ENCODE measurements at places on chromosomes 3 and 15.

DNA sequence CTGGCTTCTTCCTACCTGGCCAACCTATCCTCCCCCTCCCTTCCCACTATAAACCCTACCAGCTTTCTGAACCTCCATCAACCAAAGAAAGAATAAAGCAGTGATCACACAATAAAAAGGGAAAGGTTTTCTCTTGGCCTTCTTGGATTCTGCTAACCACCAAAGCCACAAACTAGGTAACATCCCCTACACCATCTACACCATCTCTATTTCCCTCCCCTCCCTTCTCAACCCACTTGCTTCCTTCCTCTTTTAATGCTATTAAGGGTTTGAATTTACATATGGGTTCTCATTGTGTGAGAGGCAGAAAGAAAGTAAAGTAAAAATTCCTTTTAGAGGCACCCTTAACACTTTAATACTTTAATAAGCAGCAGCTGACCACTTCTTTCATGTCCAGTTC, 25.8 kb upstream of the RSL24D1 start:
- H3K36me3 ChIP-seq, result peaks cover 21% of the 10 kb centered on the region
- H3K4me1 ChIP-seq, result peaks cover 43% of the 10 kb centered on the region
- H3K27ac ChIP-seq, result no peak overlapping the region
- no peaks in the 10 kb centered on the region for H3K27me3 ChIP-seq
- peak overlapping the region; percentile 26 for H3K4me3 ChIP-seq

- H3K27me3 ChIP-seq, result no peaks in the 10 kb centered on the region
- peaks cover 3% of the 10 kb centered on the region for H3K36me3 ChIP-seq
- no peak overlapping the region for H3K4me3 ChIP-seq
- no peak overlapping the region for H3K27ac ChIP-seq
- no peak for DNase-seq
Measured at GRCh38 chr15:80966431-80967197, 23.0 kb downstream of the MESD start.

DNA sequence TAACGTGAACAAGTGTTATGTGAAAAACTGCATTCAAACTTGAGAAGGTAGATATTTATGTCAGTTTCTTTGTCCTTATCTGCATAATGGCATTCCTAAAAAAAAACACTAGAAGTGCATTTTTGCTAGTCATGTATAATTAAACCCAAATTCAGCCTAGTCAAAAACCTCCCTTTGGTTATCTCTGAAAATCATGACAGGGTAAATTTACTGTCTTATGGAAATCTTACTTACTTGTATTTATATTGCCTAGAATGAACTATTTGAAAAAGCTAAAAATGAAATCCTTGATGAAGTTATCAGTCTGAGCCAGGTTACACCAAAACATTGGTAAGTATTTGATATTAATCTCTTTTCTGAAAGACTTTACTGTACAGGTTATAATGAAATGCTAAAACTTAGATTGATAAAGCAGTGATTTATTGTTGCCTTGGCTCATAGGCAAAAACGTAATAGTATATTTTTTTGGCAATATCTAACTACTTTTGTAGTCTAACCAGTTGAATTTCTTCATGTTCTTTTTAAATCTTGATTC, 55.6 kb downstream of the OPA1 start:
- no peak overlapping the region for H3K4me3 ChIP-seq
- peaks cover 24% of the 10 kb centered on the region for H3K36me3 ChIP-seq
- H3K27me3 ChIP-seq, result no peaks in the 10 kb centered on the region
- no peak for DNase-seq
- no peaks in the 10 kb centered on the region for H3K4me1 ChIP-seq

- no peaks in the 10 kb centered on the region for H3K27me3 ChIP-seq
- no peaks in the 10 kb centered on the region for H3K36me3 ChIP-seq
- no peak overlapping the region for H3K4me3 ChIP-seq
- H3K27ac ChIP-seq, result no peak overlapping the region
- peaks cover 58% of the 10 kb centered on the region for H3K4me1 ChIP-seq
- DNase-seq, result no peak
Measured at GRCh38 chr3:98550833-98551232, 19.1 kb downstream of the GPR15 start.

- no peak for DNase-seq
- no peak overlapping the region for H3K27ac ChIP-seq
- H3K4me1 ChIP-seq, result no peaks in the 10 kb centered on the region
- no peak overlapping the region for H3K4me3 ChIP-seq
Measured at GRCh38 chr3:178778589-178778988, 242.4 kb downstream of the KCNMB2 start.

GRCh38 chr3:50587806-50588758, 18.8 kb downstream of the HEMK1 start:
- no peak overlapping the region for H3K27ac ChIP-seq
- peaks cover 3% of the 10 kb centered on the region for H3K4me1 ChIP-seq
- peaks cover 3% of the 10 kb centered on the region for H3K36me3 ChIP-seq
- H3K27me3 ChIP-seq, result no peaks in the 10 kb centered on the region

DNA sequence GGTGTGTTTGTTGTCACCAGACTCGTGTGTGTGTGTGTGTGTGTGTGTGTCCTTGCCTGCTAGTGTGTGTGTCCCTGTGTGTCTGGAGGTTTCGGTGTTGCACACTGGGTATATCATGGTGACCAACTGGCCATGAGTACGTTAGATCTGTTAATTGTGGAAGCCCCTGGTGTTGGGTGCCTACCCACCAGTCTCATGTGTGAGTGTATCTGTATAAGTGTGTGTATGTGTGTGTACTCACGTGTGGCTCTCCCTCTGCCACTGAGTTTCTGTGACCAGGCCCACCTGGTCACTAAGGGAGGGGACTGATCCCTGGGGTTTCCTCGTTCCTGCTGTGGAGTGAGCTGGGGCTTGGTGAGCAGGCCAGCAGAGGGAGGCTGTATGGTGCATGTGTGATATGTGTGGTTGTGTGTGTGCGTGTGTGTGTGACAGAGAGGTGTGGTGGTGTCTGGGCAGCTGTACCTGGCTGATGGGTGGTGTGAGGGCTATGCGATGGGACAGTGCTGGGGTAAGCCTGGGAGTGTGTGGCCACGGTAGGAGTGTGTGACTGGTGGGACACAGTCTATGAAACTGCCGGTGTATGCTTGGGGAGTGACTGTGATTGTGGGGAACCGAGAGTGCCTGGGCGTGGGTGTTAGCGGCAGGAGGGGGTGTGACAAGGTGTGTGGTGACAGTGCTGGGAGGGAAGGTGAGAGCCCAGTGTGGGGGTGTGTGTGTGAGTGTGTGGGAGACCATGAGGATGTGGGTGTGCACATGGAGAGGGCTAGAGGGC, 1.8 kb downstream of the PRKCD start:
- H3K4me3 ChIP-seq, result no peak overlapping the region
- DNase-seq, result no peak
- H3K27me3 ChIP-seq, result no peaks in the 10 kb centered on the region
- H3K27ac ChIP-seq, result no peak overlapping the region
- no peaks in the 10 kb centered on the region for H3K36me3 ChIP-seq
- peaks cover 88% of the 10 kb centered on the region for H3K4me1 ChIP-seq

GRCh38 chr15:41856716-41857115, 18.1 kb downstream of the PLA2G4B start:
- no peak overlapping the region for H3K27ac ChIP-seq
- no peak for DNase-seq
- H3K4me3 ChIP-seq, result no peak overlapping the region
- peaks cover 1% of the 10 kb centered on the region for H3K27me3 ChIP-seq

DNA sequence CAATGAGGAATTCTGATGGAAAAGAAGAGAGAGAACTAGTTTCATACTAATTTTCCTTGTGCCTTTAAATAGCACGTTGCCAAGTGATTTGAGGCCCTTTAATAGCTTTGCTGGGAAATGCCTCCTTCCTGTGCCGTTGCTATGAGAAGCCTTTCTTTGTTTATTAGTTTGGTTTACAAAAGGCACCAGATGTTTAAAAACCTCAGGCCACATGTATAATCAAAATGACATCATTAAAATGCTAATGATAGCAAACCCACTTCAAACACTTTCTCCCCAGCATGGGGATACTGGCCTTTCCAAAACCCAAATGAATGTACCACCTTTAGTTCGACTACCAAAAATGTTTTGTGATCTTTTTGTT, 50.0 kb upstream of the TBC1D23 start:
- H3K4me1 ChIP-seq, result peaks cover 11% of the 10 kb centered on the region
- no peak overlapping the region for H3K4me3 ChIP-seq
- H3K27ac ChIP-seq, result peak overlapping the region; percentile 19
- H3K36me3 ChIP-seq, result no peaks in the 10 kb centered on the region

- no peaks in the 10 kb centered on the region for H3K27me3 ChIP-seq
- no peak overlapping the region for H3K4me3 ChIP-seq
- peaks cover 21% of the 10 kb centered on the region for H3K4me1 ChIP-seq
- peak; percentile 71 for DNase-seq
- H3K36me3 ChIP-seq, result no peaks in the 10 kb centered on the region
Measured at GRCh38 chr15:98787936-98788757, 139.8 kb downstream of the IGF1R start.

DNA sequence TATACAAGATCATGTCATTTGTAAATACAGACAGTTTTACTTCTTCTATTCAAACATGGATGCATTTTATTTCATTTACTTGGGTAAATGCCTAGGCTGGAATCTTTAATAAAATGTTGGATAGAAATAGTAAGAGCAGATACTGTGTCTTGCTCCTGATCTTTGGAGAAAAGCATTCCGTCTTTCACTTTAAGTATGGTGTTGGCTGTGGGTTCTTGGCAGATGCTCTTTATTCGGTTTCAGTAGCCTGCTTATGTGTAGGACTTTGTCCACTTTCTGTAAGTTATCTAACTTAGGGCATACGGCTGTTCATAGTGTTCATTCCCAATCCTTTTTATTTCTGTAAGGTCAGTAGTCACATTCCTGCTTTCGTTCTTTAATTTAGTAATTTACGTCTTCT, 303.0 kb downstream of the ADAMTS17 start:
- DNase-seq, result no peak
- no peak overlapping the region for H3K4me3 ChIP-seq
- H3K4me1 ChIP-seq, result no peaks in the 10 kb centered on the region
- no peak overlapping the region for H3K27ac ChIP-seq
- H3K27me3 ChIP-seq, result no peaks in the 10 kb centered on the region

DNA sequence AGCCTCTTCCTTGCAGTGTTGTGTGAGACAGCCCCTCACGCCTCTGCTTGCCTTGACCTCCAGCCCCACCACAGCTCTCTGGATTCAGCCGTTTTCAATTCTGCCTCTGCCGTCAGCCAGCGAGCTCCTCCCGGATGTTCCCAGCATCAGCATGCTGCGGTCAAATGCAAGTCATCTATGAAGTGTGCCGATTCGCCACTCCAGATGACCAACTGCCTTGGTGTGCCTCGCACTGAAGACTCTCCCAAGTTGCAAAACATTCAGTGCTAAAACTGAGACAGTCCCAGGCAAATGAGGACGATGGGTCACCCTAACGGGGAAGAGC, 30.6 kb upstream of the RASA2 start:
- DNase-seq, result no peak
- H3K27me3 ChIP-seq, result no peaks in the 10 kb centered on the region
- no peak overlapping the region for H3K4me3 ChIP-seq
- H3K36me3 ChIP-seq, result no peaks in the 10 kb centered on the region
